ENCODE measurements at places on chromosomes 1 and 21.

- H3K4me3 ChIP-seq = no peak overlapping the region
- no peaks in the 10 kb centered on the region for H3K4me1 ChIP-seq
- no peak for DNase-seq
- H3K27ac ChIP-seq = no peak overlapping the region
Measured at GRCh38 chr1:237492359-237492758, 398.4 kb downstream of the ZP4 start.

- DNase-seq = no peak
- no peak overlapping the region for H3K27ac ChIP-seq
- H3K27me3 ChIP-seq = no peaks in the 10 kb centered on the region
- no peak overlapping the region for H3K4me3 ChIP-seq
Measured at GRCh38 chr1:185388346-185388745, 71.3 kb upstream of the IVNS1ABP start.

- H3K27ac ChIP-seq = no peak overlapping the region
- H3K4me1 ChIP-seq = no peaks in the 10 kb centered on the region
- DNase-seq = no peak
- H3K4me3 ChIP-seq = no peak overlapping the region
- peaks cover 4% of the 10 kb centered on the region for H3K27me3 ChIP-seq
Measured at GRCh38 chr1:118914379-118915161, 73.6 kb downstream of the TBX15 start.

GRCh38 chr1:43973981-43974442, 748 bp upstream of the ATP6V0B start:
- H3K4me1 ChIP-seq = no peaks in the 10 kb centered on the region
- no peak for DNase-seq
- peak overlapping the region; percentile 95 for H3K4me3 ChIP-seq
- H3K36me3 ChIP-seq = peaks cover 21% of the 10 kb centered on the region
- H3K27ac ChIP-seq = peak overlapping the region; percentile 63
- H3K27me3 ChIP-seq = no peaks in the 10 kb centered on the region

DNA sequence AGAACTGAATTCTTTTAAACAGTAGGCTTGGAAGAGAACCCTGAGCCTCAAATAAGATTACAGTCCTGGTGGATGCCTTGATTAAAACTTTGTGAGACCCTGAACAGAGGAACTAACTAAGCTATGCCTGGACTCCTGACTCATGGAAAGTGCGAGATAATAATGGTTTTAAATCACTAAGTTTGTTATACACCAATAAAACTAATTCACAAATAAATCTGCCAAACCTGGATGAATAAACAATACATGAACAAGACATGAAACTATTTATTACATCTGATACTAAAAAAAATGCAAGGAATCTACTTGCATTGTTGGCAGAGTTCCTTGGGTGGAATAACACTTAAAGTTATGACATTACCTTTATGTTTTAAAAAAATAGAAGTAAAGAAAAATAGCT, 118.4 kb downstream of the PIGK start:
- no peak overlapping the region for H3K4me3 ChIP-seq
- no peak for DNase-seq
- H3K27me3 ChIP-seq = no peaks in the 10 kb centered on the region
- peak overlapping the region; percentile 80 for H3K27ac ChIP-seq
- H3K36me3 ChIP-seq = no peaks in the 10 kb centered on the region

GRCh38 chr1:162627662-162628296, 4.5 kb upstream of the DDR2 start:
- H3K4me3 ChIP-seq = no peak overlapping the region
- H3K27me3 ChIP-seq = no peaks in the 10 kb centered on the region
- no peaks in the 10 kb centered on the region for H3K36me3 ChIP-seq
- H3K27ac ChIP-seq = no peak overlapping the region
- DNase-seq = no peak

GRCh38 chr1:14895727-14896126, 257.8 kb upstream of the TMEM51 start:
- H3K4me3 ChIP-seq = no peak overlapping the region
- H3K27ac ChIP-seq = no peak overlapping the region
- DNase-seq = no peak
- H3K36me3 ChIP-seq = no peaks in the 10 kb centered on the region
- H3K4me1 ChIP-seq = no peaks in the 10 kb centered on the region
- H3K27me3 ChIP-seq = no peaks in the 10 kb centered on the region

DNA sequence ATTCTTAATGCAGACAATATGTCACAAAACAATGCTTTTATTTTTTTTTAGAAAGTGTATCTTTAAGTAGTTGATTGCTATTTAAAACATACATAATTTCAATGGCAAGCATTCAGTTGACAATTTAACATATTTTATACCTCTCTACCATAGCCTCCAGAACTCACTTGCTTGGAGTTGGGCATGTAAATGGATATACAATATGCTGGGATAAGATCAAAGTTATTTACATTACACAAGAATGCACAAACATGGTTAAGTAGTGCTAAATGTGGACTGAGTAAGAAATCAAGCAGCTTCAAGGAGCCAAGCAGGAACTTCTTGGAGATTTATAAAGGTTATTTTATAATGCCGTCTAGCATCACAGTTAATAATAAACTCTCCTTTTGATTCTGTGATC, 17.0 kb downstream of the CLCA4 start:
- no peak overlapping the region for H3K27ac ChIP-seq
- H3K4me3 ChIP-seq = no peak overlapping the region
- H3K36me3 ChIP-seq = no peaks in the 10 kb centered on the region
- no peak for DNase-seq
- H3K27me3 ChIP-seq = no peaks in the 10 kb centered on the region

GRCh38 chr1:76840278-76840677, 27.0 kb upstream of the ST6GALNAC5 start:
- H3K4me1 ChIP-seq = no peaks in the 10 kb centered on the region
- H3K27ac ChIP-seq = no peak overlapping the region
- H3K27me3 ChIP-seq = no peaks in the 10 kb centered on the region
- H3K4me3 ChIP-seq = no peak overlapping the region
- H3K36me3 ChIP-seq = no peaks in the 10 kb centered on the region
- DNase-seq = no peak

DNA sequence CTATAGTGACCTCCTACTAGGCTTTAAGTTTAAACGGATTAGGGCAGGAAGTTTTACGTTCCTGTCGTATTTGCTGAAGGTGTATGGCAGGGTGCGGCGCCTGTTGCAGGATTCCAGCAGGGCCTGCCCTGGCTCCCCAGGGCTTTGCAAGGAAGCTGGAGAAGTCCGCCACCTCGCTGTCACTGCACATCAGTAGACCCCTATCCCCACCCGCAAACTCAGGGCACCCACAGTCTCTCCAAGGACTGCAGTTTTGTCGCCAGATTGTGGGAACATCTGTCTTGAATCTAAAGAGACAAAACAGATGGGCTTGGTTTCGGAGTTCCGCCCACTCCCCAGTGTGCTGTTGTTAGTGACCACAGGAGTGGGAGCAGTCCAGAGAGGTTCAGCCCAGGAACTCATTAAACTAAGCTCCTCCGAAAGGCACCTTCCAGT, 110.8 kb downstream of the CDC7 start:
- peak overlapping the region; percentile 57 for H3K27ac ChIP-seq
- no peak for DNase-seq
- H3K36me3 ChIP-seq = no peaks in the 10 kb centered on the region
- H3K27me3 ChIP-seq = no peaks in the 10 kb centered on the region

DNA sequence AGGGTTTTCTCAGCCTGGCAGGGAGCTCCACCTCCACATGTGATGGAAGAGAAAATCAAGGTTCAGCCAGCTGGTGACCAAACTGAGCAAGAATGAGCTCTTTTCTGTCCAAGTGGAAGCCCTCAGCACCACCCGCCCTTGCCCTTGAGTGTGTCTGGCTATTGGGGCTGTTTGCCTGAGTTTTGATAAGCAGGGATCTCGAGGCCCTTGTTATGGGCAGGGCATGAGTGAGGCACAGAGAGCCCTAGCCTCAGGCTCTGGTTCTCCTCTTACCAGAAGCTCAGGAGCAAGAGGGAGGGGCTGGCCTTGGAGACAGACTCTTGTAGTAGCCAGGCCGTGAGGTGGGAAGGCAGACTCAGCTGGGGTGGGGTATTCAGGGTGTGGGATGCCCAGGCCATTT, 37.5 kb upstream of the ARF1 start:
- H3K27ac ChIP-seq = no peak overlapping the region
- peaks cover 18% of the 10 kb centered on the region for H3K4me1 ChIP-seq
- no peak for DNase-seq
- H3K36me3 ChIP-seq = no peaks in the 10 kb centered on the region
- no peak overlapping the region for H3K4me3 ChIP-seq
- H3K27me3 ChIP-seq = no peaks in the 10 kb centered on the region

DNA sequence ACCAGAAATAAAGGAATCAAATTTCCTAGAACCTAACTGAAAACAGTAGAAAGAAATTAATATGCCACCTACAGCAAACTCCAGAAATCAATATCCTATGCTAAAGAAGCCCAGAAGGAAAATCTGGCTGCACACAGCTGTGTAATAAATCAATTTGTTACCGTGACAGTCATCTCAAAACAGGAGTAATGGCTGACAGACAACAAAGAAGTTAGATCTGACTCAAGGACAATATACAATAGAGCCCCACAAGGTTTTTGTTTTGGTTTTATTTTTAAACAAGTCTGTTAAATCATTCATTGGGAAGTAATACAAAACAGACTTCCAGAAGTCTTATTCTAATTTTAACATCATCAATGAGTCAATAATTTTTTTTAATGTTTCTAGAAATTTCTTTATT, 168.4 kb downstream of the RERE start:
- no peak for DNase-seq
- H3K27me3 ChIP-seq = no peaks in the 10 kb centered on the region
- H3K36me3 ChIP-seq = no peaks in the 10 kb centered on the region
- H3K27ac ChIP-seq = no peak overlapping the region

DNA sequence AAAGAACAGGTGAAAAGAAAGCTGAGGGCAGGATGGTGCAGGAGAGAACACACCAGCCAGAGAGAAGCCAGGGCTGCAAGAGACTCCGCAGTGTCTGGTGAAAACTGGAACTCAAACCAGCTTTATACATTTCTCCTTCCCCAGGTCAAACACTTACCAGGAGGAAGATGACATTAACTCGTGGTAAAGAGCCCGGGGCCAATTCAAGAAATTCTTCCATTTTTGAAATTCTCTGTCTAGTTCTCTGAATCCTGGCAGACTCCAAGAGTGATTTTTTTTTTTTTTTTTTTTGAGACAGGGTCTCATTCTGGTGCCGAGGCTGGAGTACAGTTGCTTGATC, 25.8 kb upstream of the SIPA1L2 start:
- H3K27me3 ChIP-seq = no peaks in the 10 kb centered on the region
- no peak overlapping the region for H3K4me3 ChIP-seq
- DNase-seq = no peak
- H3K36me3 ChIP-seq = no peaks in the 10 kb centered on the region
